ENCODE measurements at places on chromosomes 6 and 20. TPM values are rescaled to one million over a fixed set of nuclear protein-coding genes. Genes with fewer than 3 reads are reported as not detected.

Gene POPDC3
- 8.7 TPM for polyA plus RNA-seq

Gene LY6G6F
- not detected for polyA plus RNA-seq

Gene HMGCLL1
- 0.10 TPM for polyA plus RNA-seq

Gene ZDHHC14
- 3.4 TPM for polyA plus RNA-seq

Gene RGS17
- 0.33 TPM for polyA plus RNA-seq

Gene LY6G6C
- not detected for polyA plus RNA-seq
